ENCODE measurements at places on chromosomes 3 and 15.

DNA sequence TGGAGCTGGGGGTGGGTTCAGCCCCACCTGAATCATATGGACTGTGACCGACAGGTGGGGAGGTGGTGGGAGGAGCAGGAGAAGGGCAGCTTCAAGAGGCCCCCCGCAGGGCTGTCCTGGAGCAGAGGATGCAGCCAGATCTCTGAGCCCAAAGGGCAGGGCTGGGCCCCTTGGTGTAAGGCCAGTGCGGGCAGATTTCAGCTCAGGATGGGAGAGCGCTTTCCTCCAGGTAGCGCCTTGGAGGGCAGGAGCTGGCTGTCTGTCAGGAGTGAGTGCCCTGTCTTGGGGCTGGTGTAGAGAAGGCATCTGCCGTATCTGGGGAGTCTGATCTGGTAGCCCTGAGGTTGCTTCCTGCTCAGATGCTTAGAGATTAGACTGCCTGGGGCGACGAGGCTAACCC is 7.3 kb downstream of the TMEM43 start:
- no peak for DNase-seq

DNA sequence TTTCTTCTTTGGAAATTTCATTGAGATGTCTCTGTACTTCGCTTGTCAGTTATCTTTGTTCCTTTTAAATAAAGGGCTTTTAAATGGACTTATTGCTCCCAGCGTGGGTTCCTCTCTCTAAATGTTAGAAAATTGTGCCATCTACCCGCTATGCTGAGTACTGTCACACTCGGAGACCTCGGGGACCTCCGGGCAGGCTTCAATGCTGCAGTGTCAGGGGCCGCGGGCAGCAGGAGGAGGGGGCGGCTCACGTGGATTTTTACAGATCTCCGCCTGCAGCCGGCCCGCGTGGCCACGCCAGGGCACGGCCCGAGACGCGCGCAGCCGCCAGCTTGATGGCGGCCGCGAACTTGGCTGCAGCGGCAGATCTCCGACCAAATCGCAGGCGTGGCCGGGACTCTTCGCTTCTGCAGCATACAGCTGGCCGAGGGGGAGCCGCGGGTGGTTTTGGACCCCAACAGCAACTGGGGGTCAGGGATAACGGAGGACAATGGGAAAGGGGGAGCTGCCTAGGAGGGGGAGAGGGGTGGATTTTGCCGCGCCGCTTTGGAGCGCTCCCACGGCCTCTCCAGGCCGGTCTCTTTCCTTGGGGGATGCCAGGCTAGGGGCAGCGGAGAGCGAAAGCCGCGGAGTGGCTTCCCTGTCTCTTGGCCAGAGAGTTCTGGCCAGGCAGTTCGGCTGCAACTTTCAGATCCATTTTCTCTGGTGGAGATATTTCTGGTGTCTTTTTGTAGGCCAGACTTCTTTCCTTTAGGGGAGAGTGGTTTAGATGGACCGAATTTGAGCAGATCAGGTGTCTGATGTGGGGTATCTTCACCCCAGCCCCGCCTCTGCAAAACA is 15.3 kb downstream of the NR2F2 start:
- no peak for DNase-seq

DNA sequence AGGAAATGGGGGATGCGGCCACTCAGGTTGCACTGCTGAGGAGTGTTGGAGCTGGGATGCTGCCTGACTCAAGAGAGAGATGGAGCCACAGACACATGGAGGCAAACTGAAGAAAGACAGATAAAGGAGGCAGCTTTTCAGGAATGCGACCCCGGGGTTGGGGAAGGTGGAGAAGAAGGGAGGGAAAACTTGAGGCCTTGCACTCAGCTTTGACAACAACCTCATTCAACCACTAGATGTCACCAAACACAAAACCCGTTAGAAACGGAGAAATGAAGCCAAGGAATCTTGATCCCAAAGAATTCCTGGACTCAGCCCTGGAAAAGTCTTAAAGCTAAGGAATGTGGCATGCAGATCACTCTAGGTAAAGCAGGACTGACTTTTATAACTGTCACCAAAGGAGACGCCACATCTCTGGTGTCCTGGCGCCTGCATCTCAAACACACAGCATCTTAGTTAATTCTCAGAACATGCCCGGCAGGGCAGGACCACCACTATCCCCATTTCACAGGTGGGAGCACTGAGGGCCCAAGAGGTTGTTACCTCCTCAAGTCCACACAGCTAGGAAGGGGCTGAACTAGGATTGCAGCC is 59.6 kb upstream of the LMCD1 start:
- DNase-seq, result no peak

DNA sequence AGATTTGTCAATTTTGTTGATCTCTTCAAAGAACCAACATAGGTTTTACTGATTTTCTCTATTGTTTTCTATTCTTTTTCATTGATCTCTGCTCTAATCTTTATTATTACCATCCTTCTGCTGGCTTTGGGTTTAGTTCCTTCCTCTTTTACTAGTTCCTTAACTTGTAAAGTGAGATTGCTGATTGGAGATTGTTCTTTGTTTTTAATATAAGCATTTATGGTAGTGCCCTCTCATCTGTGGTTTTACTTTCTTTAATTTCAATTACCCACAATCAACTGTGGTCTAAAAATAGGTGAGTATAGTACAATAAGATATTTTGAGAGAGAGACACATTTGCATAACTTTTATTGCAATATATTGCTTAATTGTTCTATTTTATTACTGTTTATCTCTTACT is 13.2 kb upstream of the CLRN1 start:
- DNase-seq, result no peak

DNA sequence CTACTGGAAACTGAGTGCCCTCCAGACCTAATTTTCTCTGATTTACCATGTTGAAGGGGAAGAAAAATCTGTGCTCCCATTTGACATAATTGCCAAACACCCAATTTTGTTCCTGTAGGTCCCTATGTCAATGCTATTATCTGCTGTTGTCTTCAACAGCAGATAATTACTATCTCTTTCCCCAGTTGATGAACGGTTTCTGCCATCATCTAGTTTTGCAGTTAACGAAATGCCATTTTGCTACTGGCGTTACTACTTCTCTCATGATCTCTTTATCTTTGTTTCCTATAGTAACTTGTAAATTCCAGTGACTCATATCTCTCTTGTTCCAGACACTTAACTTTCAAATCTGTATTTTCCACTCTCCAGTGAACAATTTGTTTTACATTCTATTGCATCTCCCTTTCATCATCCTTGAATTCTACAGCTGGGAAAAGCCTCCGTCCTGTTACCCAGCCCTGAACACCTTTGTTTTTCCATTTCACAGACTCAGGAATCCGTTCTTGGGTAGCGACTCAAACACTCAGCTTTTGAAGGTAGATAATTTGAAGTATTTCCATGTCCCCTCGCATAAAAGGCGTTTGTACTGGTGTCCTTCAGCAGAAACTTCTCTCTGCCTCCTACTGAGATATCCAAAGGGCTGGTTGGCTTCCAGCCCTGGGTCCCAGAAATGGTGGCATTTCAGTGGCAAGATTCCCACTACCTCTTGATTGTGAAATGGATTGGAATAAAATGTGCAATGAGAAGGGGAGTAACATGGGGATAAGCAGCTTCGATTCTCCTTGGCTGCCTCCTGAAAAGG is 111.7 kb downstream of the FOXB1 start:
- DNase-seq, result no peak

- no peak for DNase-seq
These were observed 103.1 kb upstream of the TLE3 start for GRCh38 chr15:70200511-70201424.

DNA sequence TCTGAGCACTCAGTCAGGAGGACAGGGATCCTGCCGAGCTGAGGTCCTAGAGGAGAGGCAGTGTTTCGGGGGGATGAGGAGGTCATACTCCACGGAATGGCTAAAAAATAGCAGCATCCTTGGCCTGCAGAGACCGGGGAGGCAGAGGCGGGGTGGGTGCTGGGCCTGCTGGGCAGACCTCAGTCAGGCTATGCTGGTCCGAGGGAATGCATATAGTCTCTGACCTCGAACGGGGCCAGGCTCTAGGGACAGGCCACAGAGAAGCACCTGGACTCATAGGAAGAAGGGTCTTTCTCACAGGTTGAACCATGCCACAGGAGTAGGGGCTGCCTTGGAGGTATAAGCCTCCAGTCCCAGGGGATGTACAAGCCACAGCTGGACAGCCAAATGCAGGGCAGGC is 14.0 kb upstream of the SKIC8 start:
- DNase-seq, result no peak

GRCh38 chr15:78492872-78493271 is 14.5 kb upstream of the HYKK start:
- no peak for DNase-seq

DNA sequence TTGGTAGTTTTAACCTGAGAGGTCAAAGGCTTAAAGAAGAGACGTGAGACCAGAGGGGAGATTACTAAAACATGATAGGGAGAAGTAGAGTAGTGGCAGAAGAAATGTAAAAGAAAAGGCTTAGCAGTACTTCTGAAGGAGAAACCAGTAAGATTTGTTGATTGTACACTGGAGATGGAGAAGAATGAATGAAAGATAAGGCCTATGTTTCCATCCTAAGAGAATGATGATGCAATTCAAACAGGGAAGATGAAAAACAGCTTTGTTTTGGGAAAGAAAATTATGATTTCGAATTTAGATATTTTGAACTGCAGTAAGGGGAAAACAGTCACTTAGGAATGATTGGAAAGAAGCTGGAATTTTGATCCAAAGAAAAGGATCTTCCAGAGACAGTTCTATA is 97.4 kb upstream of the PLXND1 start:
- DNase-seq, result no peak

DNA sequence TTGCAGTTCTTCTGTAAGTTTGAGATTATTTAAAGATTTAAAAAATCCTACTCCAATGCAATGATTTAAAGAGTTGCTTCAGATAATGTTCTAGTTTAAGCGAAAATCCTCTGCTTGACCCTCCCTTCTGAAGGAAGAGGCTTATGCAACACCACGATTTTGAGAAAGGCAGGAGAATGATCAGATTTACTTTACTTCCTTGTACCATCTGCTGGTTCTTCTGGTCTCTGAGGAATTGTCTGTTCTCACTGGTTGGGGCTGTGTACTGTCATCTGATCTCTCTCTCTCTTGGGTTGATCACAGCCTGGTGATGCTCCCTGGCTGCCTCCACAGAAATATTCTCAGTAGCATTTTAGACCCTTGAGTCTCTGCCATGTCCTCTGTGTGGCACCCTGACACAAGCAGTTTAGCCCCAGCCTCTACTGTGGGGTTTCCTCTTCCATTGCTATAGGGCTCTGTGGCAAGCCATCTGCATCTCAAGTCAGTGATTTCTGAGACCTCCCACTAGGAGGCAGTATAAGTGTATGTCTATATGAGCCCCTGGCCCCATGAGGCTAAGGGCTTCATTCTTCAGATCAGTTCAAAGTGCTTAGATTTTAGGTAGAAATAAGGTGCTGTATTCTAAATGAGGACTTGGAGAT is 50.8 kb upstream of the PLAAT1 start:
- DNase-seq, result no peak

DNA sequence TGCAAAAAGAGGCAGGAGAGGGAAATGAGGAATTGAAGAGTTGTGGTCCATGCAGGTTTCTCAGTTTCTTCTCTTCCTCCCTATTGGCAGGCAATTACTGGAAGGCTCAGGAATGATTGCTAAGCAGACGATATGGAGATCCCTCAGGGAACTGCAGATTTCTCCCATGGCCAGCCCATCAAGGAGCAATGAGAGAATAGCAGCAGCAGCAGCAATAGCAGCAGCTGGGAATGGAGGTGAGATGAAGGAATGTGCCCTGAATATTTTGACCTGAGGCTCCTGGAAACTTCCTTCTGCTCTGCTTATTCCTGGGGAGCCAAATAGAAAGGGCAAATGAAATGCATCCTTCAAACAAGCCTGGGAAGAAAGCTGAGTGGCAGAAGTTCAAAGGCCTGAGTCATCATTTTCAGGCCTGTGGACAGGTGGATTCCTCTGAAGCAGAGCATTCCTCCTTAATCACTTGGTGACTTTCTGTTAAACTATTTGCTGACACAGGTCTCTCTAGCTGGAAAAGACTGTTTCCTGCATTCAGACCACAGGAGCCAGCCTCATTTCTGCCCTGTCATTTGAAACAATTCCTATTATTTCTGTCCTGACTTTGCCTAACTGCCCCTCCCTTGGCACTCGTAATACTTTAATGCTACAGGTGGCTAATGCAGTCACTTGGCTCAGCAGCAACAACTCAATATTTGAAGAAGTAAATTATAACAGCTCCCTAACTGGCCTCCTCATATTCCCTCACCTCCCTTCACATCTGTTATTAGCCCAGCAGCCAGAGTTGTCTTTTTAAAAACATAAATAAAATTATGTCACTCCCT is 146.9 kb upstream of the GADL1 start:
- no peak for DNase-seq

DNA sequence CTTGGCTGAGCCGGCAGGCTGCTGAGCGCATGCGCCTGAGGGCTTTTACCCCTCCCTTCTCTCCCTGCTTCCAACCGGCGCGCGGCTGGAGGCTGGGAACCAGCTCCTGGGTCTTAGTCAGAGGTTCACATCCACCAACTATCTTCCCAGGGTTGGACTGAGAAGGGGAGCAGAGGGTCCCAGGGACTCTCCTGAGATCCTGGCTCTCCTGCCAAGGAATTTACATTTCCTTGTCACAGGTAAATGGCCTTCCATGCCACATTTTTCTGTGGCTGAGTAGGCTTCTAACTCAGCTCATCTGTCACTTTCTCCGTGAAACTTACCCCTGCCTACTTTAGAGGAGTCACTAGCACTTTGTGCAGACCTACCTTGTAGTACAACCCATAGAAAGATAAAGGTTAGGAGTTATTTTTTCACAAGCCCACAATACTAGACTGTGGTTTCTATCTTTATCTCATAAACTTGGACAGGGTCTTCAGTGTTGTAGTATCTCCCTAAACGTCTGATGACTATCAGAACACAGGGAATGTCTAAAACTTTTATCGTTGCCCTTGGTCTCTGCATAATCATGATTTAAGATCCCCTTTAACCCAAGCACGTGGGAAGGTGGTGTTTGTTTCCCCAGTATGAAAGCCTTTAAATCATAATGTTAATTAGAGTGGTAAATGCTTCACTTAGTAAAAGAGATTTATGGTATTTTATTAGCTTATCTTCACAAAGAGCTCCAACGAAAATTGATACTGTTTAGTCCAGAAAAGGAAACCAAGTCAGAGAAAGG is 638 bp upstream of the TBC1D5 start:
- no peak for DNase-seq

- DNase-seq, result no peak
These were observed 512.9 kb downstream of the MCTP2 start for GRCh38 chr15:94744080-94744793.

- no peak for DNase-seq
These were observed 42.1 kb upstream of the HES1 start for GRCh38 chr3:194093842-194094241.

DNA sequence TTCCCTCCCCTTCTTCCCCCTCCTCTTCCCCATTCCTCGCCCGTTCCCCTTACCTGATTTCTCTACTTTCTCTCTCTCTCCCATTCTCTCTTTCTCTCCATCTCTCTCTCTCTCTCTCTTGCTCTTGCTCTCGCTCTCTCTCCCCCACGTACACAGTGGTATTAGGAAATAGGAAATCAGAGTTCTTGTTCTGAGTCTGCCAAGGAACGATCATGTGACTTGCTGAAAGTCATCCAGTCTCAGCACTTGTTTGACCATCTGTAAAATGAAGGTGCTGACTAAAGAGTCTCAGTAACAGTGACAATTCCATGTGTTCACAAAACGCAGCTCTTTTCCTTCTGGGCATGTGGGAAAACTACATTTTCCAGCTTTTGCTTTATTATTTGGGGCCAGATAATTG is 445.0 kb upstream of the TGFBR2 start:
- DNase-seq, result no peak
